Activated naive CD8-positive, alpha-beta T cell treated with anti-CD3 and anti-CD28 coated beads, Interleukin-2, amount 50 U/mL, for 24 hours (primary cell): ENCODE measurements at places on chromosomes 1 and 21.

GRCh38 chr1:60265560-60266535, 192.3 kb upstream of the C1orf87 start:
- no peak for DNase-seq

GRCh38 chr1:110600716-110601115, 5.4 kb downstream of the KCNA2 start:
- DNase-seq: no peak

- DNase-seq: no peak
Measured at GRCh38 chr1:4692437-4692836, 38.0 kb downstream of the AJAP1 start.

- DNase-seq: peak; percentile 51
Measured at GRCh38 chr1:183023601-183024316, 539 bp downstream of the LAMC1 start.

- DNase-seq: no peak
Measured at GRCh38 chr1:35603468-35603867, 30.4 kb downstream of the TFAP2E start.

DNA sequence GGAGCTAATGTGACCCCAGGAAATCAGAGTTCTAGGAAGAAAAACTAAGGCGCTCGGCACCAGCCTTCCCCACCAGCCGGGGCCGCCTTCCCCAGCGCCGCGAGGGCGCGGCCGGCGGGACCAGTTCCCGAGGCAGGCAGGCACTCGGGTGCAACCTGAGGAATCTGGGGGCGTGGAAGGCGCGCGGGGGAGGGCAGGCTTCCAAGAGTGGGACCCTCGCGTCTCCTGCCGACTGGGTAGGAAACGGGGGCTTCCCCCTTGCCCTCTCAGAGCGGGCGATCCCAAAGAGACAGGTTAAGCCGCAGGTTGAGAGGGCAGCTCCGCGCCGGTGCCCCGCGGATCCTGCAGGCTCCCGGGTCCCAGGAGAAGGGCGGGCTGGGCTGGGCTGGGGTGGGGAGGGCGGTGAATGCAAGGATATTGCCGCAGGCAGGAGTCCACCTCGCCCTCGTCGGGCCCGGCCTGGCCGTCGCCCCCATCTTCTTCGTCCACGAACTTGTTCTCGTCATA, 431 bp downstream of the ARPC5 start:
- peak; percentile 35 for DNase-seq

GRCh38 chr1:30855686-30856259, 52.8 kb downstream of the SDC3 start:
- DNase-seq: no peak
